Activated CD4-positive, alpha-beta T cell treated with anti-CD3 and anti-CD28 coated beads, Interleukin-2, amount 50 U/mL, for 1 hour (primary cell): ENCODE measurements at places on chromosomes 4 and X.

DNA sequence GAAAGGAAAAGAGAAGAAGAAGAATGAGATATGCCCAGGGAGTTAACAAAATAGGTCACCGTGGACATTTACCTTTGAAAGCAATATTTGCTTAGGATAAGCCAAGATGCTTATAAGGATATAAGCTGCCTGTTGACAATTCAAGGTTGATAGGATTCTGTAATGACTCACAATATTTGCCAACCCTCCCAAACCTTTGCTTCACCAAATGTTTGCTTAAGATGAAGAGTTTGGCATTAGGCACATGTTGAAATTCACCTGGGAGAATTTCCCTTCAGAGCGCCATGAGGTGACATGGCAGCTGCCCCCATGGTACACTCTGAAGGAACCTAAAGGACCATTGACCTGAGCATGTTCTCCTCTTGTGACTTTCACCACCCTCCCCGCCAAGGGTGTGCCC lies 4.6 kb downstream of the PALLD start:
- DNase-seq = no peak

GRCh38 chrX:49892542-49892941 lies 13.3 kb downstream of the USP27X start:
- DNase-seq = no peak

GRCh38 chr4:187814737-187815465 lies 180.7 kb upstream of the ZFP42 start:
- no peak for DNase-seq

GRCh38 chr4:151991001-151991883 lies 230.4 kb upstream of the GATB start:
- DNase-seq = no peak

- no peak for DNase-seq
These were observed 193.0 kb upstream of the PPP3CA start for GRCh38 chr4:101540336-101540735.

- no peak for DNase-seq
These were observed 3.1 kb downstream of the BMP2K start for GRCh38 chr4:78779280-78779679.

DNA sequence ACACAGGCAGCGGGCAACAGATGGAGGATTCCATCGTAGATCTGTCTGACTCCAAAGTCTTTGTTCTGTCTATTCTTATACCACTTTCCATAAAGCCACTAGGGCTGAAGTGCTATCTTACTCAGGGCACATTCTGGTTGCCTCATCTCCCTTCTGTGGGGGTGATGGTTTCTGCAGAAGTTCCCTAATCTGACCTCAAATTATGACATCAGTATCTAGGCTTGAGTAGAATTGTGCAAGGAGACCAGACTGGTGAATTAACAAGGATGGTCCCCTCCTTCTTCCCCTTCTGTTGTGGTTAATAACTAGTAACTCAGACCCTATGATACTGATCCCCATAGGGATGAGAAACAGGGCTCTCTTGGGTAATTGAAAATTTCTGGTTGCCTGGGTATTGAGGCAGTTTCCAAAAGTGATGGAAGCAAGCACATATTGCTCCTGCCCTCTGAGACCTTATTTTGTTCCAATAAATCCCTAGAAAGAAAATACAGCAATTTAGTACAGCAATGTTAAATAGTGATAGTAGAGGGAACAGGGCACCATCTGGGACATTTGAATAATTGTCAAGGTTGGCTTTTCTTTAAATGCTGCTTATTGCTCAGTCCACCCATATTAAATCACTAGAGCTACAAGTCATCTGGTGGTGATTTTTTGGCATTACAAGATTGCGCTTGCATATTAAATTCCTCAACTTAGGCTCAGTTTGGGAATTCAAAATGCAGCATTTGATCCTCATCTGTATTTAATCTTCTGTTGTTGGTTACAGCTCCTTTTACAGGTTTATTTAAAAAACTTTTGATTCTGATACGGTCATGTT lies 57.3 kb upstream of the AP1S2 start:
- no peak for DNase-seq

DNA sequence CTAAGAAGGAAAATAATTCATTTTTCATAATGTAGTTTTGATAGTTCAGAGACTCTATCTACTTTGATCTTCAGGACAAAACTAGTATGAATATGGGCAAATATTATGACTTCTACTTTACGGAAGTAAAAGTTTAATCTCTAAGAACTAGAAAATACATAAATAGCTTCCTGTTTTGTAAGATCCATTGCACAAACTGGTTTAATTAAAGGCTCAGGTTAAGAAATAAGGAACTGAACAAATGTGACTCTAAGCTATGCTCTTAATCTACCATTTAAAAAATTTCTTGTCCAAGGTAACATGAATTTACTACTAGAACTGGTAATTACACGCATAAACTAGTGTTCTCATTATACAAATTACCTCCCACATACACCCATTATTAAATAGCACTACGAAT lies 360.6 kb downstream of the INPP4B start:
- no peak for DNase-seq

DNA sequence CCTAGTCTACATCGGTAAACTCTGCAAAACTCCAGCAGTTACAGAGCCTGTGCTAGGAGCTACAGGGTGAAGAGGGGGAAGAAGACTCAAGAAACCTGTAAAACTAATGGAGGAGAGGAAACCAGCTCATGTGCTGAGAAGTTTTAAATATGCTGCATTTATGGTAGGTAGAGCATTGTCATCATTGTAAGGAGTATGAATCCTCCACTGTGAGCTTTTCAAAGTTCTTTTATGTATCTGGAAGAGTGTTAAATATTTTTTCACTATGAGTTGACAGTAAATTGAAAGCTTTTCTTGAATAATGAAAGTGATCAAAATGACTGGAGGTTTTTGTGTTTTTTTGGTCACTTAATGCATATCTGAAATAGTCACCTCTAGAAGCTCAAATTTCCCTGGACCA lies 46.2 kb downstream of the SEPTIN11 start:
- DNase-seq = no peak

GRCh38 chrX:104335756-104336155 lies 81.0 kb upstream of the ESX1 start:
- DNase-seq = no peak

GRCh38 chr4:128858879-128859671 lies 49.6 kb downstream of the JADE1 start:
- DNase-seq = no peak

DNA sequence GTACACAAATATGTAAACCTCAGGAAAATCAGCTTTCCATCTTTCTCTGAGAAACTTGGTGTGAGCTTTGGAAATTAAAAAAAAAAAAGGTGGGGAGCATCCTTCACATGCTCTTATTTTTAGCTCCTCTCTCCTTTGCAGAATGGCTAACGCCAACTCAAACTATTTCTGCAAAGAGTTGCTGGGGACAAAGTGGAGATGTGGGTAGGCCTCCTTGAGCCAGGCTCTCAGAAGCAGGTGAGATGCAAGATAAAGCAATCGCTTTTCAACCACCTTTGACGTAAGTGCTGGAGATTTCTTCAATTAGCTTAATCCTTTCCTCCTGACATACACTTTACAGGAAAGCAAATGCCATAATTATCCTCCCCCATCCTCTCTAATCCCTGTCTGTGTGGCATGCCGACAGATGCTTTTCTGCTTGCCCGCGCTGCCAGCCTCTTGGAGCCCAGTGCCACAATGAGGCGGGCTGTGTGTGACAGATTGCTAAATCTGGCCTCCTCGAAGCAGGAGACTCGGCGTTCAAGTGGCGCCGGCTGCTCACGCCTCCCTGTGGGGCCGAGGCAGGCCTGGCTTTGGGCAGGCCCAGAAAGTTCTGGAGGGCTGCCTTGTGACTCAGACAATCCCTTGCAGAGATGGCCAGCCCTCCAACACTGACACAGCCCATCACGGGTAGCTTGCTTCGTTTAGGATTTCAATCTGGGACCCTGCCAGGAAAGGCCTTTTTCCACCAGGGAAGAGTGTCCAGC lies 64.9 kb upstream of the SOD3 start:
- DNase-seq = no peak

GRCh38 chr4:17168571-17168970 lies 270.1 kb upstream of the LDB2 start:
- no peak for DNase-seq

DNA sequence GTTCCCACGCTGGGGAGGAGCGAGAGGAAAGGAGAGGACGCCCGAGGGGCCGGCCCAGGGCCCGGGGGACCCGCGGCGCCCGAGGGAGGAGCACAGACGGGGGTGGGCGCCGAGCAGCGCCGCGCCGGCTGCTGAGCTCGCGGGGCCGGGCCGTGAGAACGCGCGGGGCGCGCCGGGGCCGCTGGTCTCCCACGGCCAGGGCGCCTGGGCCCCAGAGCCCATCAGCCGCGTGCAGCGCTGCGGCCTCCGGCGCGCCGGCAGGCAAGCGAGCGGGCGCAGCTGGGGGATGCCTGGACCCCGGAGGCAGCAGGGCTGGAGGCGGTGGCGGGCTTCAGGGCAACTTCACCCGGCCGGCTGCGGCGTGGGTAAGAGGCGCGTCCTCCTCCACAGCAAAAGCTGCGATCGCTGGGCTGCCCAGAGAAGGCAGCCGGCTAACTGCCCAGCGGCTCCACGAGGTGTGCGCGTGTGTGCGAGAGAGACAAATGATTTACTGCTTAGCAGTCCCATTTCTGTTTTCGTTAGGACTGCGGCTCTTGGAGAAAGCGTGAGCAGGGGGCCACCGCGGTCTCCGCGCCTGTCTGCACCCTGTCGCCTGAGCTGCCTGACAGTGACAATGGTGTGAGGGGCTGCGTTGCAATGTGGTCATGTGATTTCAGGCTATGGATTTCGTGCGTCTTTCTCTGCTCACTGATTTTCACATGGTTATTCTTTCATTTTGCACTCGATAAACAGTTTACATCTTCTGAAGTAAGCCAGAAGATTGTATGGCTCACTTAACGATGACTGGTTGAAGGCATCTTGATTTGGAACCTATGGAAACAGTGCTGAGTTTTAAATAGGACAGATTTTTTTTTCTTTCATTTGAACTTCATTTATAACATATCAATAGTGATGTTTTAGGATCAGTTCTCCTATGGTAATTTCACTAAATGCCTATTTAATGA lies 1.2 kb downstream of the GUCY1A1 start:
- no peak for DNase-seq

DNA sequence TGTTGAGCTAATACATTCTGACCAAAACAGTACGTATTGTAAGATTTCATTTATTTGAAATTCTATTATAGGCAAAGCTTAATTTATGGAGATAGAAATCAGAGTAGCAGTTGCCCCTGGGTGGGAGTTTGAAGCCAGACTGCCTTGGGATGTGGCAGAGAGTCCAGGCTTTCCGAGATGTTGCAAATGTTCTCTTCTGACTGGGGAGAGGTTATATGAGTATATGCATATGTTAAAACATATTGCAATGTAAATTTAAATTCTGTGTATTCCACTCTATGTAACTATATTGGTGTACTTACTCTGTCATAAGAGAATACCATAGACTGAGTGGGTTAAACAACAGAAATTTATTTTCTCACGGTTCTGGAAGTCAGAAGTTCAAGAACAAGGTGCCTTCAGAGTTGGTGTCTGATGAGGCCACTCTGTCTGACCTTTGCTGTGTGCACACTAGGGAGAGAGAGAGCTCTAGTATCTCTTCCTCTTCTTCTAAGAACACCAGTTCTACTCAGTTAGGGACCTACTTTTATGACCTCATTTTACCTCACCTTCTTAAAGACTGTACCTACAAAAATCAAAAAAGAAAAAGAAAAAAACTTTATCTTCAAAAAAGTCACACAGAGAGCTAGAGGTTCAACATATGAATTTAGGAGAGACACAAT lies 299.3 kb upstream of the HS3ST1 start:
- DNase-seq = no peak

DNA sequence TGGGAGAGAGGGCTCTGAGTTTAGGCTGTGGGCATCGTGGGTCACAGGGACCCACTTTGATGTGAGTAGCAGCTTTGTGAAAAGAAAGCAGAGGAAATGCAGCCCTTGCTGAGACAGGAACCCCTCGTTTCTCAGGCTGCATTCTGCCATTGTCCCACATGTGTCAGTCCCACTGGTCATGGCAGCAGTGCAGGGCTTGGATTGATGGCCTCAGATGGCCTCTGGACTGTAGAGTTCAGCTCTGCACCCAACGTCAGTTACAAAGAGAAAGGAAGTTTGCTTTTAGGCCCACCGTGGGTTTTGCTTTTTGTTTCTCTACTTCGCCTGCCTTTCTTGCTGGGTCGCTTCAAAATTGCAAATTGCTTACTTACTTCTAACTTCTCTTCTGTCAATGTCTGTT lies 248.3 kb upstream of the KLF3 start:
- DNase-seq = no peak

DNA sequence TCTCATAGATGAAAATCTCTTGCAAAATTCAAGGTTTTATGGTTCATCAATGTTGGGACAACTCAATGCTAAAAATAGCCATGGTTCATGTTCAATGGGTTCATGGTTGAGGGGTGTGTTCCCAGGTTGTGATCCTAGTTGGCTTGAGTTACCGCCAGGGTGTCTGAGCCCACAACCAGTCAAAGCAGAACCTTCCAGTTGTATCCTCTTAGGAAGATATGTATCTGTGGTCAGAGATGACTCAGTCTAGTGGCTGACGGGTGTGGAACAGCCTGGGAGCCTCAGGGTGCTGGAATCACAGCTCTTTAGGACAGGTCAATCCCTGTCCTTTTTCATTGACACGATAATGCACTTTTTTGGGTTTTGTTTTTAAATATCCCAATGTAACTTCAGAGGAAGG lies 192.3 kb upstream of the NR3C2 start:
- no peak for DNase-seq

GRCh38 chr4:3365871-3366842 lies 73.3 kb downstream of the RGS12 start:
- DNase-seq = no peak

DNA sequence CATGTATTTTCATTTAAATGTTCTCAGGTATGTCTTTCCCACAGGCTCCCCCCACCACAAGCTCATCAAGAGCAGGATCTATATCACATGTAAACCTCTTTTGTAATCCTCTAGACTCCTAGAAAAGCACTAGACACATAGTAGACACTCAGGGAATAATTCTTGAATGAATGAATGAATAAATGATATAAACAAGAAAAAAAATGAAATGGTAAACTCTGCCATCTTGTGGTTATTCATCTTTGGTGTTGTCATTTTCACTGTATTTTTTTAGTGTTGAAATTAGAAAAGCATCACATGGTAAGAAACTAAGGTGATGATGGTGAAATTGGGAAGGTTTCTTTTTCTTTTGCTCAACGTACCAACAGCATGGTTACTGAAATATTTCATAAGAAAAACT lies 34.2 kb upstream of the C1GALT1C1 start:
- DNase-seq = no peak

GRCh38 chr4:171954650-171955049 lies 141.4 kb downstream of the GALNTL6 start:
- DNase-seq = no peak
